Lung (tissue), 17 donors: ENCODE measurements at places on chromosomes 1 and 21. TPM values are rescaled to one million over a fixed set of nuclear protein-coding genes. Genes with fewer than 3 reads are reported as not detected.

SLC9C2 gene
- 0.98 TPM for total RNA-seq

GRCh38 chr1:29388884-29389283, 152.6 kb downstream of the PTPRU start:
- no peak overlapping the region for H3K4me3 ChIP-seq
- H3K27me3 ChIP-seq: peaks cover 2% of the 10 kb centered on the region
- no peaks in the 10 kb centered on the region for H3K4me1 ChIP-seq

DAB1 gene
- total RNA-seq: 0.77 TPM

DNA sequence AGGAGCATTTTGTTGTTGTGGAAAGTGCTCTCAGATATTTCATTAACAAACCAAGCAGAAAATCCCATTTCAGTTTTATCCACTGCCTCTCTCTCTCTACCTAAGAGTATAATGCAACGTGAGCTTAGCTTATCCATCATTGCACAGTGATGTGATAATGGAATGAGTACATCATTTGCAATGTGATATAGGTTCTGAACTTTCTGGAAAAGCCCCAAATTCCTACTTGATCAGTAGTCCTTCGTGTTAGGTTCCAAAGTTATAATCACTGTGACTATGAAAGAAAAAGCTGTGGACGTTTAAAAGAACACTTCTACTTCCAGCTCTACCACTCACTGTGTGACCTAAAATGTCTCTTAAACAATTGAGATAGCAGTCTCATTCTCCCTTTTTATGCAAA, 76.4 kb upstream of the PRMT6 start:
- H3K4me3 ChIP-seq: no peak overlapping the region
- no peaks in the 10 kb centered on the region for H3K4me1 ChIP-seq
- DNase-seq: no peak
- H3K27ac ChIP-seq: no peak overlapping the region
- no peaks in the 10 kb centered on the region for H3K36me3 ChIP-seq

DNA sequence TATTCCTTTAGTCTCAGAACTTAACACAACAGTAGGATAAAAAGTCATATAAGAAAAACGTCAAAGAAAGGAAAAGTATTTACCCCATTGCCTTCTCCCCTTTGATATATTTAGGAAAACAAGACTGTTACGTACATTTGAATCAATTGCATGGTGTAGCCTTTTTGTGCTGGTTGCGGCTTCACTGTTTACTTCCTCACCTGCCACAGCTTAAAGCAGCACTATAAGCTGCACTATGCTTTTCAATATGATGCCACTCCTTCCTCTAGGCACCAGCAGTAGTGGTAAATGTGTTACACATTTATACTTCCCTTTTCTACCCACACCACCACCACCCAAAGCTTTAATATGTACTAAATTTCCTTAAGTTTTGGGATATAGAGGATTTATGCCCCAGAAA, 111.1 kb downstream of the ATP1B1 start:
- DNase-seq: no peak
- no peaks in the 10 kb centered on the region for H3K27me3 ChIP-seq
- no peaks in the 10 kb centered on the region for H3K36me3 ChIP-seq
- no peak overlapping the region for H3K27ac ChIP-seq

GRCh38 chr1:167185974-167186657, 34.6 kb upstream of the POU2F1 start:
- DNase-seq: no peak
- no peaks in the 10 kb centered on the region for H3K4me1 ChIP-seq
- no peaks in the 10 kb centered on the region for H3K27me3 ChIP-seq
- H3K4me3 ChIP-seq: no peak overlapping the region
- H3K36me3 ChIP-seq: no peaks in the 10 kb centered on the region

DNA sequence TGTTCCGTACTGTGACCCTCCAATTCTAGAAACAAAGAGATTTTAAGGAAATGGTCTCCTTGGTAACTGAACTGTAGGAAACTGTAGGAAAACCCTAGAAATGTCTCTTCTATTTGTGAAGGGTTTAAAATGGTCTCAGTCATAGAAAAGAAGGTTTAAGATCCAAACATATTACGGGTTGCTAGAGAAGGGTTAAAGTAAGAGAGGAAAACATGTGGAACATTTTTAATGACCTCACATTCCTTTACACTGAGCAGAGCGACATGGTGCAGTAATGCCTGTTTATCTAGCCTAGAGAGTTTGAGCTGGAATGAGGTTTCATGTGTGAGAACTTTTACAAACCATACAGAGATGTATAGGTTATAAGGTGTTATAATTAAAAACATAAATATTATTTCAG, 36.9 kb upstream of the C1orf105 start:
- DNase-seq: peak; percentile 78
- no peak overlapping the region for H3K27ac ChIP-seq
- H3K4me1 ChIP-seq: peaks cover 7% of the 10 kb centered on the region
- H3K4me3 ChIP-seq: no peak overlapping the region
- H3K27me3 ChIP-seq: no peaks in the 10 kb centered on the region

DNA sequence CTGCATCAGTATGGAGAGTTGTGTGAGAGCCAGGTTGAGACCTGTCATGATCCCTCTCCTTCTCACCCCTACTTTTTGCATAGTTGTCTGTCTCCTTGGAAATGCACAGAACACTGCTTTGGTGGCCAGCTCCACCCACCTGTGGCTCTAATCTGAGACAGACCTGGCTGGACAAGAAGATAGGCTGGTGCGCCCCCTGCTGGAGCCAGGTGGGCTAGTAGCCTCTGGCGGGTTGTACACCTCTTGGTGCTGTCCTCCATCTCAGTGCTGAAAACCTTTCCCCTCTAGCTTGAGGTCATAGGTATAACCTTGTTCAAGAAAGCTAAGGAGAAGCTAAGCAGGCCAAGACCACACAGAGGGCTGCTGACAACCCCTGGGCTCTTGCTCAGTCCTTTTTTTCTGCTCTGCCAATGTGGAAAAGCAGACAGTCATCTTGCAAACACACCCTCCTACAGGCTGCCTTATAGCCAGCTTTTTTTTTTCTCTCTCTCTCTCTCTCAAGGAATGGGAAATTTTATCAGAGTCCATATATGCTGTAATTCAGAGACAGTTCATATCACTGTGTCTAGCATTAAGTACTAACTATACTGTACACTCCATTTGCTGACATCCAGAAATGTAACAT, 58.8 kb upstream of the SPATA6 start:
- H3K4me1 ChIP-seq: peaks cover 5% of the 10 kb centered on the region
- H3K4me3 ChIP-seq: no peak overlapping the region
- H3K36me3 ChIP-seq: no peaks in the 10 kb centered on the region
- DNase-seq: peak; percentile 73
- H3K27me3 ChIP-seq: no peaks in the 10 kb centered on the region

GRCh38 chr1:164619006-164619784, 60.2 kb downstream of the PBX1 start:
- no peaks in the 10 kb centered on the region for H3K27me3 ChIP-seq
- DNase-seq: no peak
- H3K4me1 ChIP-seq: peaks cover 48% of the 10 kb centered on the region
- no peaks in the 10 kb centered on the region for H3K36me3 ChIP-seq
- H3K4me3 ChIP-seq: no peak overlapping the region

- no peak overlapping the region for H3K4me3 ChIP-seq
- no peaks in the 10 kb centered on the region for H3K36me3 ChIP-seq
- DNase-seq: no peak
- no peaks in the 10 kb centered on the region for H3K27me3 ChIP-seq
- no peak overlapping the region for H3K27ac ChIP-seq
These were observed 64.6 kb downstream of the UBIAD1 start for GRCh38 chr1:11337580-11338073.

- H3K27me3 ChIP-seq: no peaks in the 10 kb centered on the region
- H3K27ac ChIP-seq: no peak overlapping the region
- H3K4me3 ChIP-seq: no peak overlapping the region
- no peak for DNase-seq
- peaks cover 32% of the 10 kb centered on the region for H3K36me3 ChIP-seq
These were observed 19.3 kb upstream of the DNAJC28 start for GRCh38 chr21:33510826-33511225.

- H3K4me1 ChIP-seq: no peaks in the 10 kb centered on the region
- no peak overlapping the region for H3K4me3 ChIP-seq
- no peaks in the 10 kb centered on the region for H3K27me3 ChIP-seq
- no peak overlapping the region for H3K27ac ChIP-seq
- DNase-seq: no peak
These were observed 89.6 kb downstream of the ZZZ3 start for GRCh38 chr1:77592906-77593305.
